Fibroblast of the conjunctiva (primary cell): ENCODE measurements at places on chromosomes 6 and 20.
A peak's percentile ranks its signal among the peaks of the same experiment; 100 is the strongest.

DNA sequence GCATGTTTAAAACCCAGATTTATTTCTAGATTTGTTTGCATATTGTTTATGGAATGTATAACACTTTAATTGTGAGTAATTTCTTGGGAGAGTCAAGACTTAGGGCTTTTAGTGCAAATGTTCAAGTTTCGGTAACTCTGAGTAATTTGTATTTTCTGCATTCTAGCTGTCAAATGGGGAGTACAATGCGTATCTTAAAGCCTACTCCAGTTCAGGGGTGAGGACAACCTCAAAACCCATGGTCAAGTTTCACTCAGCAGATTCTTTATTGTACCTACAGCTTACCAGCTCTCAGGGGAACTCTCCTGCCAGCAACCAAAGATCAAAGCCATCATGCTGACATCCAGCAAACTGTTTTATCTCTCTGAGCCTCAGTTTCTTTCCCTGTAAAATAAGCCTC is 458.6 kb upstream of the JARID2 start:
- no peak for DNase-seq

DNA sequence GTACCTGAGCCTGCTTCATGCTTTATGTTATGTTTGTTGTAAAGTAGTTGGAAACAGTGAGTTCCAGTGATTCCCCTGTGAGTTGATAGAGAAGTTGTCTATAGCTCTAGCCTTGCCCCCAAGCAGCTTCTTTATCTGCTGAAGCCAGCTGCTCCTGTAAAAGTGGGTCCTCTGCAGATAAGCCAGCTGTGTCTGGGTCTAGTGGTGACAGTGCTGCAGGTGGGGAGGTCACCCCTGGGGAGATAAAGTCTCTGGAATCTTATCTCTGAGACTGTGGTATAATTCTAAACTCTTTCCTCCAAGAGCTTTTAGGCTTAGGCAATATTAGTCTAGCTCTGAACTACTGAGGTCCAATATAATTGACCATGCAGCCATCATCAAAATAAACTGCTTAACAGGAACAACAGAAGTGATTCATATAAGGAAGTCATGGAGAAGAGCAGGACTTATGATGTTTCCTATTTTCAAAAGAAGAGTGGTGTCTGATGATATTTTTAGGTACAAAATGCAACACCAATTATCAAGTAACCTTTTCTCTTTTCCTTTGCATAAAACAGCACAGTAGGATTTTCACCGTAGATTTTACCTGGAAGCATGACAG is 44.2 kb upstream of the TMEM217 start:
- no peak for DNase-seq

- no peak for DNase-seq
These were observed 545.5 kb downstream of the EPM2A start for GRCh38 chr6:145189836-145190235.

DNA sequence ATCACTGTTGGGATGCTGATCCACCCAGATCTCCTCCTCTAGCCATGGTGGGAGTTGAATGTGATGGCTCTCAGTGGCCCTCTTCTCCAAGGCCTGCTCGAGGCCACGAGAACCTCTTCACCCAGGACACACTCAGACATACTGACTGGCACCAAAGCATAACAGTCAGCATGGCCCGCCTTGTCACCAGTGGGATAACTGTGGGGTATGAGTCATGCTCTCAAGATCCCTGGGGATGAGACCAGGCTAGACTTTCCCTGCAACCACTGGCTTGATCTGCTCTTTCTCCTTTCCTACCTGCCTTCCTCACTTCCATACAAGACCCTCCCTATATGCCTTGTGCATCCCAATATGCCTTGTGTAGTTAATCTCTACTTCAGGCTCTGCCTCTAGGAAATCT is 66.8 kb downstream of the RIN2 start:
- no peak for DNase-seq

GRCh38 chr20:44050925-44051660 is 135.9 kb downstream of the JPH2 start:
- DNase-seq: no peak

DNA sequence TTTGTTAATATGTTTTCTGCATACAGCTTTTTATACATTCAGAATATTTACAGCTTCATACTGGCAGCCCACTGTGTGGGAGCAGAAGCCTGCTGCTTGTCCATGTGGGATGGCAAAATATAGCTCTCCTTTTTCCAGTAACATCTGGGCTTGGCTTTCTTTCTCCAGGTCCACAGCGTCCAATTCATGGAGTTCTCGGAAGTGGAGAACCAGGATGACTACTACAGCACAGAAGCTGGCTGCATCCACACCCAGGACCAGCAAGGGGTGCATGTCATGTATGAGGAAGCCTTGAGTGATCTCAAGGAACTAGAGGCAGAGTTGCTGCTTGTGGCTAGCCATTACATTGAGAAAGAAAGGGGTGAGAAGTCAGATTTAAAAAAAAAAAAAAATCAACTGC is 143.1 kb downstream of the CD164 start:
- no peak for DNase-seq

- DNase-seq: no peak
These were observed 15.2 kb downstream of the DSE start for GRCh38 chr6:116385921-116386320.

DNA sequence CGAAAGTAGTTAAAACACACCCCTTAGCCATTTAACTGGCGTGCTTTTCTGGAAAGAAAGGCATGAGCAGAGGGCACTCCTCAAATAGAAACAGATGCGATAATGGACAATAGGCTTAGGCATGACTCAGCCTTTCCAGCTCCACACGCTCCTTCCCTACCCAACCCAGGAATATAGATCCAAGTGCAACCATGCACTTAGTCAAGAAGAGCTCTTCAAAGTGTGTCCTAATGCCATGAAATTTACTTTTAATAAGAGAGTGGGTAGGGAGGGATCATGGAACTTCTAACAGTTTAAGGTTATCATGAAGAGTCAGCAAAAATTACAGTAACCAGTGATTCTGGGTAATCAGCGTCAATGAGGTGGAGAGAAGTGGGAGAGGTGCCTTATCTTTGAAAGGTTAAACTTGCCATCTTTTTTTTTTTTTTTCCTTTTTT is 2.4 kb upstream of the EFHC1 start:
- DNase-seq: peak; percentile 88

DNA sequence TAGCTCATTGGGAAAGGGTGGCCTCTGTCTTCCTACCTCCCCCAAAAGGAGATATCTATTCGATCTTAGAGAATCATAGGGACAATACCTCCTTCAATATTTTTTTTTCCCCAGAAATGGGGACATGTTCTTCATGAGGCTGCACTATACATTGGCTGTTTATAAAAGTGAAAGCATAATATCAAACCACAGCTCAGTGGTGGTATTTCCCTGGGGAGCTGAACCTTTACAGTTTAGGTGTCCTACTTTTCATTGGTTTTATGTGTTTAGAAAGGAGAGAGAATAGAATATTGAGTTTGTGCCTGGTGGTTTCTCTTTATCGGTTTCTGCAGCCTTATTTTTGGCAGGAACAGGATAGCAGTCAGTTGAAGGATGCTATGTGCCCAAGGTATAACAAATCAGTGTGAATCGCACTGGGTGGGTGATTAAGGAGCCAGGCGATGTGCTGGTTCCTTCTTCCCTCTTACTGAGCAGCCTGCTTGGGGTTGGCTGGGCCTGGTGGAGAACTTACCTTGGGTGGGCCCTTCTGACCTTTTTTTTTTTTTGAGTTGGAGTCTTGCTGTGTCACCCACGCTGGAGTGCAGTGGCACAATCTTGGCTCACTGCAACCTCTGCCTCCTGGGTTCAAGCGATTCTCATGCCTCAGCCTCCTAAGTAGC is 25.2 kb downstream of the UST start:
- no peak for DNase-seq

- peak; percentile 8 for DNase-seq
These were observed 146.2 kb upstream of the SMLR1 start for GRCh38 chr6:130681028-130681427.

DNA sequence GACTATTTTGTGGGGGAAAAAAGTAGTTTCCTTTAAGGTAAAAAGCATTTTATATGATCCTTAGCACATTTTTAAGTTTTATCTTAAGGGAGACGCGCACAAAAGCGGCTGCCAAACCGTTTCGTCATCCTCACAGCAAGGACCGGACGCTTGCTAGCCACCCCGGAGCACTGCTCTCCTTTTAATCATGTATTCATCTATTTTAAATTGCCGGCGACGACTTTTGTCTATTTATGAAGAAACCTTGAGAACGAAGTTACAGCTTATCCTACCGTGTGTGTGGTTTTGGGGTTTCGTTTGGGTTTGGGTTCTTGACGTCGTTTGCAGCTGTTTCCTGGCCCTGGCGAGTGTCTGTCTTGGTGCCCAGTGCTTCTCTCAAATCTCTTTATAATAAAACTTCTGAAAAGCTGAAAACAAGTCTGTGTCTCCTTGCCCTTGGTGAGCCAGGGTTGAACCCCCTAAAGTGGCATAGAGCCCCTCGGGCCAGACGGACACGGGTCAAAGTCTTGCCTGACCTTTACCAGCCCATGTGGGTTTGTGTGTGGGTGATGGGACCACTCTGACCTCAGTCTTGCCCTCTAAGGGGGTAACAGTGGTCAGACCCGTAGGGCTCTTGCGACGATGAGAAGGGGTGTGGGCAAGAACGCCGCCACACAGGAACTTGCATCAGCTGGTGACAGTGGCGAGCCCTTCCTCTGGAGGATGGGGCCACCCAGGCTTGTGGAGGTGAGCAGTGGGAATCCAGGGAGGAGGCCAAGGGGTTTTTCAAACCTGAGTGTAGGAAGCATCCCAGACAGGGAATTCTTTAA is 117.6 kb downstream of the JPH2 start:
- DNase-seq: no peak

DNA sequence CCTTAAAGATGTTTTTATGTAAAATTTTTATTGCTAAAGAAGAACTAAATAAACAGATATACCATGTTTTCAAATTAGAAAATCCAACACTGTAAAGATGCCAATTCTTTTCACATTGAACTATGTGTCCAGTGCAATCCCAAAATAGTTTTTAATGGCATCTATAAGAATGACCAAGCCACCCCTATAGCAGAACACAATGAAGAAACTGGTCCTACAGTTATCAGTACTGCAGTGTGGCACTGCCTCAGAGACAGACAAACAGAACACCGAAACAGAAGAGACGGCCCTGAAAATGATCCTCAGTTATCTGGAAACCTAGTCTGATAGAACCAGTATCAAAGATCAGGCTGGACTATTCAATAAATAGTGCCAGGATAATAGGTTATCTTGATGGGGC is 41.9 kb downstream of the KIF13A start:
- DNase-seq: no peak

DNA sequence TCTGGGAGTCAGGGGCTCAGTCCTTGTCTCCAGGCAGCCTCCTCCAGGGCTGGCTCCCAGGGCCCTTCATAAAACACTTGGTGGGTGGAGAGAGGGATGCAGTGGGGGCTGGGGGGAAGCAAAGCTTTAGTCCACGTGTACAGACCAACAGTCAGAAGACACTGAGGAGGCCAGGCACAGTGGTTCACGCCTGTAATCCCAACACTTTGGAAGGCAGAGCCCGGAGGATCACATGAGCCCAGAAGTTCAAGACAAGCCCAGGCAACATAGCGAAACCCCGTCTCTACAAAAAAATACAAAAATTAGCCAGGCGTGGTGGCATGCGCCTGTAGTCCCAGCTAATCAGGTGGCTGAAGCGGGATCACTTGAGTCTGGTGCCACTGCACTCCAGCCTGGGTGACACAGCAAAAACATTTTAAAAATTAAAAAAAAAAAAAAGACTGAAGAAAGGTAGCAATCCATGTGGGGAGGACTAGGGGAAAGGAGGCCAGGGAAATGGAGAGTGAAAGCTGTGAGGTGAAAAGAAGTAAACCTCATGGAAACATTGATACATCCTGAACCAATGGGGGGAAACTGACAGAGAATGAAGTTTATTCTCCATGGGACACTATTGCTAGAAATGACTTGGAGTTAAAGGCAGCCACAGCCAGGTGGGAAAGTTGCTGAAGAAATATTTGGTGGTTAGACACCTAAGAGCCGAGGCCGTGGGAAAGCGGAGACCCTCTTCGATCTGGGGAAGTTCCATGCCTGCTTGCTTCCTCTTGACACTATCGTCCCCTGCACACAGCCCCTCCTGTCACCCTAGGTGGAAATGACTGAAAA is 35.4 kb downstream of the PIM1 start:
- no peak for DNase-seq

GRCh38 chr20:58017231-58017969 is 211.1 kb downstream of the ANKRD60 start:
- DNase-seq: no peak

GRCh38 chr20:36957875-36958667 is 6.6 kb upstream of the SAMHD1 start:
- no peak for DNase-seq

- no peak for DNase-seq
These were observed 20.4 kb downstream of the PDE7B start for GRCh38 chr6:135871878-135872277.

- DNase-seq: no peak
These were observed 78.8 kb upstream of the HMGN3 start for GRCh38 chr6:79313254-79313653.

GRCh38 chr6:148203970-148204369 is 138.7 kb upstream of the SASH1 start:
- no peak for DNase-seq

DNA sequence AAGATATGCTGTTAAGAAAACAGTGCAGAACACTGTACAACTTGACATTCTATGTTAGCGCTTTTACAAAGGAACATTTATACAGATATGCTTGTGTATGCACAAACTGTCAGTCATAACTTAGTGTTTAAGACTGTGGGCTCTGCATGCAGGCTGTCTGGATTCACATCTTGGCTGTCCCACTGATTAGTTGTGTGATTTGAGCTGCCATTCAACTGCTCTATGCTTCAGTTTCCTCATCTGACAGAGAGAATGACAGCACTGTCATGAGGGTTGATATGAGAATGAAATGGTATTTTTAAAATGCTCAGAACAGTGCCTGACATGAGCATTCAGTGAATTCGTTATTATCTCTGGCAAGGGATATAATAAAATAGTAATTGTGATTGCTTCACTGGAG is 8.7 kb downstream of the SLC25A27 start:
- no peak for DNase-seq

GRCh38 chr20:63573647-63574131 is 350 bp downstream of the HELZ2 start:
- no peak for DNase-seq

DNA sequence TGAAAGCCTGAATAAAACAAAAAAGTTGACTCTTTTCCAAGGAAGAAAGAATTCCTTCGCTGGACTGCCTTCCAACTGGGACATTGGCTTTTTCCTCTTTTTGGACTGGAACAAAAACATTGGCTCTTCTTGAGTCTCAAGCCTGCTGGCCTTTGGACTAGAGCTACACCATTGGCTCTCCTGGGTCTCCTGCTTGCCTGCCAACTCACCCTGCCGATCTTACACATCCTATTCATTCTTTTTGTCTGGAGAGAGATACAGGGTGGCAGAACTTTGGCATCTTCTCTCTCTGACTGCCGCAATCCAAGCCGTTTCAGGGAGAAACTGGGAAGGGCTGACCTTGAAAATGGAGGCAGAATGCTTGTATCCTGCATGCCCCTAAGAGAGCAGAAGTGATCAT is 20.2 kb downstream of the DDO start:
- DNase-seq: no peak

- DNase-seq: no peak
These were observed at the start of gene MYMX for GRCh38 chr6:44216677-44217331. Gene MYMX, plus strand, starts transcription at chr6:44216926. Its CDS starts 546 bp downstream, at chr6:44217472.
